ENCODE measurements at places on chromosomes 12 and 14.

DNA sequence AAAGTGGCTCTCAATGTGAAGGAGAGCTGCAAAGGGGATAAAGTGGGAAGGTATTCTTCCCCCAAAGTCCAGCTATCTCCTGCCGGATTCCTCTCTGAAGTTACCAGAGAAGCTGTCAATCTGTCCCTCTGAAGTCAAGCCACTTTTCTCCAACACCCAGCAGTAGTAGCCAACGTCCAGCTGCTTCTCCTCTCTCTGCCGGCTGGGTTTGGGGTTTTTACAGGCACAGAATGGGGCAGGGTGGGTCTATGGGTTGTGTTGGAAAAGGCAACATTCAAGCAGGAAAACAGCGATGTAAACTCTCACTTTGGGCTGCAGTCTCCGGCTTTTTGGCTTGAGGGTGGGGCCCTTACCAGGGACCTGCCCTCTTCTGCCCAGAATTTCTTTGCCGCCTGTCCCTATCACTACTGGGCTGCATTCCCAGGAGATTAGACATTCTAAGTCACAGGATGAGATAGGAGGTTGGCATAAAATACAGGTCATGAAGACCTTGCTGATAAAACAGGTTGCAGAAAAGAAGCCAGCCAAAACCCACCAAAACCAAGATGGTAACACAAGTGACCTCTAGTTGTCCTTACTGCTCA, 16.3 kb downstream of the CAPZA3 start:
- no peak for DNase-seq

GRCh38 chr12:7302266-7302986, 1.4 kb upstream of the ACSM4 start:
- no peak for DNase-seq

DNA sequence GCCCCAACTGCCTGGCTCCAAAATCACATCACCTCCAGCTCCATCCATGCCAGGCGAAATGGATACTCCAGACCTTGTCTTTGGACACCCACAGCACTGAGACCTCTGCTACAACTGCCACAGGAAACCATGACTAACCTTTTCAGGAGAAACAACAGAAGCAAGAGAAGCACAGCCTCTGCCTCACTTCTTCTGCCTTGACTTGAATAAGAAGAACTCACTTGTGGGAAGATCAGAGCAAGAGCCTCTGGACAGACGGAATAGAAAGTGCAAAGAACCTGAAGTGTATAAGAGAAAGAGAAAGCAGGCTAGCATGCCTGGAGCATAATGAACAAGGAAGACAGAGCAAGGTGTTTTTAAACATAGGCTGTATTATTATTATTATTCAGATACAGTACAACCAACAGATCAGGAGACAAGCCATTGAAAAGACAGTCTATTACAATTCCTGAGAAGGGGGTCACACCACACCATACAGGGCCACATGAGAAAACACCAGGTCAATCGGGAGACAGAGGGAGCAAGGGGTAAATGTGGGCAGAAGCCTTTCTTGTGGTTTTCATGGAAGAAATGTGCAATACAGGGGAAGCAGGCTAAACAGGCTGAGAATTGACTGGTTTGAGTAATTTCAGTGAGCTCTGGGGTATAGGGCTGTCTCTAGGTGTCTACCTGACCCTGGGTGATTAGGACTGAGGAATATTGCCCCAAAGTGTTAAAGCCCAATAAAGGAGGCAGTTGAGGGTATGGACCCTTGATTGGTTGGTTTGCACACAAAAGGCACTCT, 7.4 kb upstream of the OR10P1 start:
- DNase-seq: no peak

- no peak for DNase-seq
These were observed 115.9 kb downstream of the FGD4 start for GRCh38 chr12:32515137-32515873.

GRCh38 chr14:73746520-73747378, 32.6 kb upstream of the PNMA1 start:
- DNase-seq: no peak

- DNase-seq: no peak
These were observed 242.3 kb upstream of the PDZRN4 start for GRCh38 chr12:40945772-40946171.

DNA sequence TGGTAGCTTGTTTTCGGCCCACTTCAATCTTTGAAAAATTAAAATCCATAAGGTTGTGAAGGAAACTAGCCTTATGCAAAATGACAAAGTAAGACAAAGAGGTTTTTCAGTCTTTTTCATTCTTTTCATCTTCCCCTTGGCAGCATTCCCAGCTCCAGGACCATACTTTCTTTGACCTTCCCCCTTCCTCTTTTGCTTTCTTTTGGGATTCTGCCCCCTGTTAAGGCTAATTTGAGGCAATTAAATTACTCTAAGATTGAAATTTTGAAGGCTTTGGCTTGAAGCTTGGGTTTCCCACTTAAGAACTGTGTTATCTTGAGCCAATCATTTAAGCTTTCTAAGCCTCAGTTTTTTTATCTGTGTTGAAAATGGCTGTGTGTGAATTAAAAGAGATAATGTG, 124.9 kb downstream of the DACT1 start:
- no peak for DNase-seq

DNA sequence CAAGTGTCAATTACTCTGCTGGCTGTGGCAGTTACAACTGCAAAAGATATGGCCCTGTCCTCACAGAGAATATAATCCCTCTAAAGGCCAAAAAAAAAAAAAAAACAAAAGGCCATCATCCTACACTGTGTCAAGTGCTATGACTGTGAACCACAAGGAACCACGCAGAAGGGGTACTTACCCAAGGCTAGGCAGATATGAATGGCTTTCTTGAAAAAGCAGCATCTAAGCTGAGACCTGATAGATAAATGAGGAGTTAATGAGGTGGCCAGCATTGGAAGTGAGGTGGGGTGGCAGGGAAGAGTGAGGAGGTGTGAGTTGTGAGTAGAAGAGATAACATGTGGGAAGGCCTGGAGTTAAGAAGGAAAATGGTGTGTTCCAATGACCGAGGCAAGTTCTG, 16.4 kb upstream of the IL22 start:
- DNase-seq: no peak

DNA sequence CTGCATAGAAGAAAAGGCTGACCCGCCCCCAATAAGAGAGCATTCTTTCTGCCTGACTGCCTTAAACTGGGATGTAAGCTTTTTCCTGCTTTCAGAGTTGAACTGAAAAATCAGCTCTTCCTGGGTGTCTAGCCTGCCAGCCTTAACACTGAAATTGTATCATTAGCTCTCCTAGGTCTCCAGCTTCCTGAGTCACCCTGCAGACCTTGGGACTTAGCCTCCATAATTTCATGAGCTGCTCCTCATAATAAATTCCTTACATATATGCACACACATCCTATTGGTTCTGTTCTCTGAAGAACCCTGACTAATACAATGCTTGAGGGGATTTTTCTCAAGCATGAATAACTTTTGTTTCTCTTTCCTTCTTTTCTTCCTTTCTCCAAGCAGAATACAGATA, 76.4 kb upstream of the FAR2 start:
- no peak for DNase-seq

DNA sequence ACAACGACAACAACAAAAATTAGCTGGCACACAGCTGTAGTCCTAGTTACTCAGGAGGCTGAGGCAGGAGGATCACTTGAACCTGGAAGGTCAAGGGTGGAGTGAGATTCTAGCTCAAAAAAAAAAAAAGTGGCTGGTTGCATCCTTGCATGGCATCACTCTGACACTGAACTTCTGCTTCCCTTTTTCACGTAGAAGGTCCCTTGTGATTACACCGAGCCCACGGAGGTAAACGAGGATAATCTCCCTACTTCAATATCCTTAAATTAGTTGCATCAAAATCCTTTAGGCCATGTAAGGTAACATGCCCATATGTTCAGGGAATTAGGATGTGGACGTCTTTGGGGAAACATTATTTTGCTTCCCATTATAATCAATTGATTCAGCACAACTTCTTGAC, 4.0 kb upstream of the PPP4R4 start:
- no peak for DNase-seq

- no peak for DNase-seq
These were observed 413.4 kb upstream of the TBX3 start for GRCh38 chr12:115097416-115097815.

- no peak for DNase-seq
These were observed 116.0 kb upstream of the NCOR2 start for GRCh38 chr12:124683152-124684124.

DNA sequence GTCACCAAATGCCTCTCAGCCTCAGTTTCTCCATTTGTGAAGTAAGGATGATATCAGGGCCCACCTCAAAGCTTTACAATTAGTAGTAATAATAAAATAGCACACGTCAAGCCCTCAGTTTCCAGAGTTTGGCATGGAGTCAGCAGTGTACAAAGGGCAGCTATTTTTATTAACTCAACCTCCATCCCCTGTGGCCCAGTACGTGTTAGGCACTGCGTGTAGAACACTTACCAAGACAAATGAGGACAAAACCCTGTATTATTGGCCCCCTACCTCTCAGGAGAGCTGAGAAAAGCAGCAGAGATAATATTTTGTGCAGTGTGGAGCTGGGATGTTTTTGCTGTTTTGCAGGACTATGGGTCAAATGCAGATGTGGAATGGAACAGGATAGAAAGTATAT, 280.8 kb downstream of the C12orf75 start:
- no peak for DNase-seq

- no peak for DNase-seq
These were observed 210.3 kb downstream of the TMTC2 start for GRCh38 chr12:82896979-82897378.

GRCh38 chr12:123828854-123829547, 66.9 kb downstream of the DNAH10 start:
- no peak for DNase-seq

GRCh38 chr12:104569346-104570173, 112.8 kb downstream of the CHST11 start:
- peak; percentile 55 for DNase-seq

DNA sequence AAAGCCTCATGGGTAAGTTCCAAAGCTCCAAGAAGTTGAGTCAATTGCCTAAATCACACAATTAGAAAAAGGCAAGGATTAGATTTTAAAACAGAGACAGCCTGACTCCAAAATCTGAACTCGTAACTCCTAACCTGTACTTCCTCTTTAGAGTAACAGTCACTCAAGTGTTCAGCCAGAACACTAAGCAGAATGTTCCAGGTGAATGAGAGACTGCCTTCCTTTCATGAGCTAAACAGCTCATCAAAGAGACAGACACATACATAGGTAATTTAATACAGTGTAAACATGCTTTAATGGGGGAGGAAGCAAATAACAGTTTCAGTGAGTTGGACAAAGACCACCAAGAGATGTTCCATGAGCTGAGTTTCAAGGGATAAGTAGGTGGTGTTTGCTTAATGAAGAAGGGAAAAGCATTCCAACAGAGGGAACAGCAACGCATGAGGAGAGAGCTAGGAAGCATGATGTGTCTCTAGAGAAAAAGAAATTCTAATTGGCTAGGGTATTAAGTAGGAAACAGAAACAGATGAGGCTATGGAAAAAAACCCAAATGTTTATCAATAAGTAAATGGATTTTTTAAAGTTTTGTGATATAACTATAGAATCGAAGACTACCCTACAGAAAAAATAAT, 403.9 kb downstream of the MED13L start:
- no peak for DNase-seq

GRCh38 chr12:55072083-55072482, 52.3 kb downstream of the NEUROD4 start:
- peak; percentile 36 for DNase-seq

- no peak for DNase-seq
These were observed 818 bp downstream of the VPS33A start for GRCh38 chr12:122265476-122265875.

DNA sequence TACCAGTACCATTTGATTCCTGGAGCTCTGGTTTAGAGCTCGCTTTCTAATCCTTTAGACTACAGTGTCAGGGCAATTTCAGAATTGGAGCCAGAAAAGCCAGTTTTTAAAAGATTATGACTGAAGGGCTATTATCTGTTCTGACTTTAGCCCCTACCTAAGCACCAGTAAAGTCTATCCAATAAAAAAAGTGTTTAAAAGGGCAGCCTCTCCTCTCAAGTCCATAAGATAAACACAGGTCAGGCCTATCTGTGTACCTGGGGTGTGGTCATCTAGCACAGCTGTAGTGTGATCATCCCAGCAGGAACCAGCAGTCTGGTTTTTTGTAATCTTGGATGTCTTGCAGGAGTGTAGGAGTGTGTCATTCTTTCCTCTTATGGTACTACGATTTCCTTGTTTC, 6.6 kb downstream of the APPL2 start:
- DNase-seq: no peak

- no peak for DNase-seq
These were observed 2.8 kb upstream of the MYL6 start for GRCh38 chr12:56155256-56155845.

DNA sequence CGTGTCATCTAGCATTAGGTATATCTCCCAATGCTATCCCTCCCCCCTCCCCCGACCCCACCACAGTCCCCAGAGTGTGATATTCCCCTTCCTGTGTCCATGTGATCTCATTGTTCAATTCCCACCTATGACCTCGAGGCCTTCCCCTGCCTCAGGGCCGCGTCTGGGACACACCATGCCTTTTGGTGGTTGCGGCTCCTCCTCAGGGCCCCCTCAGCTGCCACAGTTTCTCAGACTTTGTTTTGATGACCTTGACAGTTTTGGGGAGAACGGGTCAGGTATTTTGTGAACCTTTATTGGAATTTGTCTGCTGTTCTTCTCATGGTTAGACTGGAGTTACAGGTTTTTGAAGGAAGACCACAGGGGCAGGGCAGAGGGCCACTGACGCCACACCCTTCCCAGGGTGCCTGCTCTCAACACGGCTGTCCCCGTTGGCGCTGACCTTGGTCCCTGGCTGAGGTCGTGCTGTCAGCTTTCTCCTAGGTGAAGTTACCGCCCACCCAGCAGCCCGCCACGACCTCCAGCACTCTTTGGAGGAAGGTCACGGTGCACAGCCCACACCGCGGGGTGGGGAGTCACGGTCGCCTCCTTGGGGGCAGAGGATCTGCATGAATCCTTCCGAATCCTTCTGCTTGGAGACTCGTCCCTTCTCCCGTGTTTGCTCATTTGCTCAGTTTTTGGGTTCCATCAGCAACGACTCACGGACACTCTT, 130.5 kb downstream of the KIF26A start:
- DNase-seq: no peak

- no peak for DNase-seq
These were observed 8.7 kb downstream of the RFC5 start for GRCh38 chr12:118025168-118025567.

DNA sequence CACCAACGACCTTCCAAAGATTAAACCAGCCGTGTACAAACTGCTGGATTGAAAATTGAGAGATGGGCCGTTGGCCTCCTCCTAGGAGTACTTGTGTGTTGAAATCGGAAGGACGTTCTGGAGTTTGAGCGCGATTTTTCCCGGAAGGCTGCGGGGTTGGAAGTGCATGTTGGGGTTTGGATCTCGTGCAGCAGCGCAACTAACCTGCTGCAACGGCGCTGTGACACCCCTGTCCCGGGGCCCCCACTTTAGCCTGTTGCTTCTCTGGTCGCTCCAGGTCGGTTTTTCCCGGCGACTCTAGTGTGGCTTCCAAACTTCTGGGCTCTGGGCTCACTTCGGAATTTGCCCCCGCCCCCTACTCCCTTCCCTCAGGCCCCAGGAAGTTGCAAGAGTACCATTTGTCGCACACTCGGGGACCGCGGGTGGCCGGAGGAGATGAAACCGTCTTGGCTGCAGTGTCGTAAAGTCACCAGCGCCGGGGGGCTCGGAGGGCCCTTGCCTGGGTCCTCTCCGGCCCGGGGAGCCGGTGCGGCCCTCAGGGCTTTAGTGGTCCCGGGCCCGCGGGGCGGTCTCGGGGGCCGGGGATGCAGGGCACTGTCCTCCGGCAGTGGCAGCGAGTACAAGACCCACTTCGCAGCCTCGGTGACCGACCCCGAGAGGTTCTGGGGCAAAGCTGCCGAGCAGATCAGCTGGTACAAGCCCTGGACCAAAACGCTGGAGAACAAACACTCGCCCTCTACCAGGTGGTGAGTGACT, at the start of gene ACSS3:
ACSS3 (plus strand) TSS at position 394 of the 756 bp plus-strand sequence; CDS start at position 436, 42 bp downstream.
- DNase-seq: no peak

GRCh38 chr14:68788996-68789820, 3.7 kb downstream of the ZFP36L1 start:
- peak; percentile 73 for DNase-seq

All from GM20000 (cell line).